Bronchus fibroblast of lung (primary cell): ENCODE measurements at places on chromosomes 16 and 17. TPM values are rescaled to one million over a fixed set of nuclear protein-coding genes. Genes with fewer than 3 reads are reported as not detected.

The DUSP3 gene
- total RNA-seq, result 16.6 and 18.0 TPM in 2 replicates

The PHF12 gene
- 20.5 and 24.7 TPM in 2 replicates for total RNA-seq

The ST6GALNAC2 gene
- 0.67 and 1.8 TPM in 2 replicates for total RNA-seq

The CHST4 gene
- under 0.01 TPM in 1 of 2 replicates, not detected in the other for total RNA-seq

The HOXB5 gene
- total RNA-seq, result 12.3 and 15.8 TPM in 2 replicates

The HEATR9 gene
- not detected in 2 replicates for total RNA-seq

The CCL11 gene
- not detected in 2 replicates for total RNA-seq

The CCDC154 gene
- under 0.01 TPM in 1 of 2 replicates, not detected in the other for total RNA-seq

The MRPL28 gene
- 186 and 196 TPM in 2 replicates for total RNA-seq

The HNF1B gene
- total RNA-seq, result not detected in 2 replicates

The VWA3A gene
- 0.15 TPM in 1 of 2 replicates, not detected in the other for total RNA-seq

The SDR42E2 gene
- total RNA-seq, result not detected in 2 replicates

The PERCC1 gene
- not detected in 2 replicates for total RNA-seq

The PPP1R1B gene
- total RNA-seq, result 0.45 TPM in 1 of 2 replicates, not detected in the other

The TBKBP1 gene
- total RNA-seq, result 2.7 and 3.6 TPM in 2 replicates

The CCL15 gene
- not detected in 2 replicates for total RNA-seq

The CMTM2 gene
- total RNA-seq, result not detected in 2 replicates

The MMP25 gene
- under 0.01 TPM in 2 replicates for total RNA-seq

The PPL gene
- 4.8 and 6.9 TPM in 2 replicates for total RNA-seq

The NXPH3 gene
- total RNA-seq, result under 0.01 TPM in 1 of 2 replicates, not detected in the other

The ZSCAN10 gene
- not detected in 2 replicates for total RNA-seq

The UMOD gene
- not detected in 2 replicates for total RNA-seq

The NXN gene
- 53.8 and 55.4 TPM in 2 replicates for total RNA-seq

The KRTAP1-1 gene
- not detected in 2 replicates for total RNA-seq

The STAT3 gene
- 43.0 and 43.3 TPM in 2 replicates for total RNA-seq

The CLDN6 gene
- total RNA-seq, result 0.15 and 0.17 TPM in 2 replicates

The CRISPLD2 gene
- 59.3 and 75.3 TPM in 2 replicates for total RNA-seq

The GPR139 gene
- total RNA-seq, result not detected in 2 replicates

The TRPV2 gene
- 38.3 and 39.7 TPM in 2 replicates for total RNA-seq

The KRTAP17-1 gene
- total RNA-seq, result not detected in 2 replicates

The FADS6 gene
- not detected in 2 replicates for total RNA-seq

The KCNG4 gene
- total RNA-seq, result not detected in 2 replicates

The RDM1 gene
- total RNA-seq, result 1.5 and 6.7 TPM in 2 replicates

The CD300H gene
- not detected in 2 replicates for total RNA-seq

The RAB11FIP3 gene
- total RNA-seq, result 15.3 and 17.5 TPM in 2 replicates

The STH gene
- not detected in 2 replicates for total RNA-seq
